ENCODE measurements at places on chromosomes 12 and 14. TPM values are rescaled to one million over a fixed set of nuclear protein-coding genes. Genes with fewer than 3 reads are reported as not detected.

- no peak for DNase-seq
Observed at GRCh38 chr12:30296486-30296885, 399.2 kb downstream of the IPO8 start.

DNA sequence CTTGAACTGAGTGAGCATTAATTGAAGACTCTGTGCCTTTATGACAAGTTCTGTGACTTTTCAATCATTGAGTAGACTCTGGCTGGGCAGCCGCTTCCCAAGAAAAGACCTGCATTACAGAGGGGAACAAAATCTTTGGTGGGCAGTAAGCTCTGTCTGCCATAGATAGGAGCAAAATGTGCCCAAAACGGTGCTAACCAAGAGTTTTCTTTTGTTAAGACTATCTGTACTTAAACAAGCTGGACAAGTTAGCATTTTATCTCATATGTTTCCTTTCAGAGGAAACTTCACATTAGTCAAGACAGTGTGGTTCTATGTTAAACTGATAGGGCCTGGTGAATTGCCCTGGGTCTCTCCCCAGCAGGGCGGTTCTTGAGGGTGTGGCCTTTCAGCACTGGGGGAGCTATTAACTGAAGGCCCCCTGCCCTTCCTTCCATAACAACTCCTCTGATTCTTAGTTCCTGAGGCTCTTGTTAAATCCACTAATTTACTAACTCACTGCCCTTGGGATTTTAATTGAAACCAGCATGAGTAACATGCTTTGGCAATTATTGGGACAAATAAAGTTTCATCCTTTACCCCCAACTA, 219.6 kb downstream of the KTN1 start:
- DNase-seq = no peak

DNA sequence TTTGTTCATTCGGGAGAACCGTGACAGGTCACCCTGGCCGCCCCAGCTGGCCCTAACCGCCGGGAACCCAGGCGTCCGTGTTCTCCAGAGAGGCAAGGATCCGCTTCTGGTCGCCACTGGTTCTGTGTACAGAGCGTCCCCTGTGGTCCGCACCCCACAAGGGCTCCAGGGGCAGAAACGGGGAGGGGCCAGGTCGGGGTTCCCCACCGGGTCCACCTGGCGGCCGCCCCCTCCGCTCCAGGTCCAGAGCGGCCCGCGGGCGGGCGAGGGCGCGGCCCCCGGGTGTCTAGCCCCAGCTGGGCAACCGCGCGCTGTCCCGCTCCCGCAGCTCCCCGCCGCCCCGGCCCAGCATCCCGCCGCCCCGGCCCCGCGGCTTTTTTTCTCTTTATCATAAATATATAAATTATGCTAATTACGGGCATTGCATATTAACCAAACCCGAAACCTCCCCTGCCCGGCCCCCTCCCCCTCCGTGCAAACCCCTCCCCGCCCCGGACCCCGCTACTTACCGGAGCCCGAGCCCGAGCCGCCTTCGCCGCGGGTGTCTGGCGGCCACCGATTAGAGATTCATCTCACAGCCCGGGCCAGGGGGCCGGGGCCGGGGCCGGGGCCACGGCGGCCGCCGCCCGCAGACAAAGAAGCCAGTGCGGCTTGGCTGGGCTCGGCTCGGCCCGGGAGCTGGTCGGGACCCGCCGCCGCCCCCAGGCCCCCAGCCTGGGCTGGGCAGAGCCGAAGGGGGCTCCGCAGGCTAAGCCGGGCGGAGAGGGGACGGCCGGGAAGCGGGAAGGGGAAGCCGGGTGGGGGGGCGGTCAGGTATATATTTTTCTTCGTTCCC, 512 bp downstream of the POU6F1 start:
- DNase-seq = peak; percentile 80

GRCh38 chr12:108175310-108175709, 46.2 kb downstream of the WSCD2 start:
- DNase-seq = no peak

OTX2 gene
- polyA plus RNA-seq = not detected

KRT83 gene
- polyA plus RNA-seq = not detected

Data from ovary (tissue), 10 donors.